T-cell (primary cell): ENCODE measurements at places on chromosomes 3 and 15.

DNA sequence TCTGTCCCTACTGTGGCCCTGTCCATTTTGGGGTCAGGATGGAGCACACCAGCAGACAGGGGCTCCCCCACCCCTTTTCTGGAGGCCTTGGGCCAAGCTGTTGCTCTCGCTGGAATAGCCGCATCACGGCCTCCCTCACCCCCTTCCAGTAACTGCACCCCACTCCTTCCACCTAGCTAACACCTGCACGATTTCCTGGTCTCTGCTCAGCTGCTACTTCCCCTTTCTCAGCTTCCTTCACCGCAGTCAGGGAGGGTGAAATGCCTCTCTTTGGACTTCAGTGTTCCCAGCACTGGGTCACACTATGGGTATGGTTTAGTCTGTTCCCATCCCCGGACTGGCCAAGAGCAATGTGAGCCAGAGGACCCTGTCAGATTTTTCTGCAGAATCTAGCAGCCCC, 400.2 kb downstream of the MCTP2 start:
- no peak for DNase-seq

GRCh38 chr3:155149494-155149893, 69.4 kb downstream of the MME start:
- DNase-seq = no peak

DNA sequence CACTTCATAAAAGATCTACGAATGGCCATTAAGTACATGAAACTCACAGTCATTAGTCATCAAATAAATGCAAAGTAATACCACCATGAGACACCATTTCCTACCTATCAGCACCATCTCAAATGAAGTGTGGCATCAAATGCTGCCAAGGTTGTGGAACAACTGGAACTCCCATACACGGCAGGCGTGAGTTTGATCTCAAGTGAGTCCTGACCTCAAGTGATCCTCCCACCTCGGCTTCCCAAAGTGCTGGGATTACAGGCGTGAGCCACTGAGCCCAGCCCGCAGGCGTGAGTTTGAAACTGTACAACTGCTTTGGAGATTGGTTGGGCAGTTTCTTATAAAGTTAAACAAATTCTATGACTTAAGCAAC, 28.8 kb upstream of the HDAC11 start:
- no peak for DNase-seq

DNA sequence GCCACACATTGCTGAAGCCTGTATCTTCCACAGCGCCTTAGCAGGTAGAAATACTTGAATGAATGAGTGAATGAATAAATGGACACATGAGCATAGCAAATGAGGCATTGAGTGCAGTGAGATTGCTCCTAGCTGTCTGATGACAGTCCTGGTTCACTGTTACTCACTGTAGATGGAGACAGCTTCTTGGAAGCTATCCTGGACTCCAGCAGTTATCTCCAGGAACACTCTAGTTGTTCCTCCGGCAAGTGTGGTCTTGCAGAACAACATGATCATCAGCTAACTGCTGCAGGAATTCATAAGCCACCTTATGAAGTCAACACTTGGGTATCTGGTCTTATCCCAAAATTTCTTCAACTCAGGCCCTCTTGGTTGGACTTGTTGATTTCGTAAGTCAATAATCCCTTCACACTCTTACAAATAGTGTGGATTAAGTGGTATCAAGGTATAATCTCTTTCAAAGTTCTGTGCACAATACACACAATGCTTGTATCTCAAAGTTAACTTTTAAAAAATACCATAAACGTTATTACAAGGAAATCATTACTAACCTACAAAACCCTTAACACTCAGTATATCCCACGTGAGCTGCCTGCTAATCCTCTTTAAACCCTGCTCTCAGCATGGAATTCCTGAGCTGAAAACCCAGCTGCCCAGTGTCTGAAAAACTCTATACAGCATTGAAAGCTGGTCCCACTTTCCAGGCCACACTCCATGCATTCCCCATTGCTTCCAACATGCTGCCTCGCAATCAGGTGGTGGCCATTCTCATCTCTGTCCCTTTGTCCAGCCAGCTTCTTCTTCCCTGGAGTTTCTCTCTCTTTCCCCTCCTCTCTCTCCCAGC, 14.4 kb upstream of the ZBTB38 start:
- no peak for DNase-seq

- no peak for DNase-seq
Measured at GRCh38 chr3:65526656-65527055, 512.1 kb downstream of the MAGI1 start.

- DNase-seq = no peak
Measured at GRCh38 chr15:29633971-29634370, 188.3 kb downstream of the TJP1 start.

DNA sequence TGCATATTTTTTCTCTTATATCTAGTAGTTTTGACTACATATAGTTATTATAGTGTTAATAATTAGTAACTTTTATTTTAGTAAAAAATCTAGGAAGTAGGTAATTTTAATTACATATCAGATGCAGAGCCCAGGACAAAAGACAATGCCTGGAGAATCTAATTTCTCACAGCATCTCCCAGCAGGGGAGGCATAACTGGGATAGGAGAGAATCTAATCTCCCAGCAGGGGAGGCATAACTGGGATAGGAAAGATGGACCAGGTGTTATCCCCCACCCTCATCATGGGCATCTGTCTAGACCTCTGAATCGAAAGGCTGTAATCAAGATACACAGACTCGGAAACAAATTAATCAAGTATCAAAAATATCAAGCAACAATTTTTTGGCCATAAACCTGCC, 58.2 kb downstream of the OSTN start:
- DNase-seq = no peak

DNA sequence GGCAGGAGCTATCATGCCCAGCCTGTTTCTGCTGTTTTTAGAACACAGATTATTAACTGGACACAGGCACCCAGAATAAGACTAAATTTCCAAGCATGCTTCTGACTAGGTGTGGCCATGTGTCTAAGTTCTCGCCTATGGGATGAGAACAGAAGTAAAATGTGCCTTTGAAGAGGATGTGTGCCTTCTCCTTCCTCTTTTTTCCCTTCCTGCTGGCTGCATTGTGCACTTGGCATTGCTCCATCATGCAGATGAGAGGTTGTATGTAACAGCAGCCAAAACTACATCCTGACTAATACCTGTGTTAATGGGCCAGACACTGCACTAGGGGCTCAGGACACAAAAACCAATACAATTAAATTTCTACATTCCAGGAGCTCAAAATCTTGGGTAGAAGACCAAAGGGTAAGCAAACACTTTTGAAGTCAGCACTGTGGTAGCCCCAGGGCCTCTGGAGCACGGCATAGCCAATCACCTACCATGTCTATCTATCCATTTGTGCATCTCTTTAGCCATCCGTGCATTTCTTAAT, 40.9 kb upstream of the RNU6-1 start:
- no peak for DNase-seq

GRCh38 chr3:57109437-57110199, 49.2 kb downstream of the SPATA12 start:
- DNase-seq = no peak

DNA sequence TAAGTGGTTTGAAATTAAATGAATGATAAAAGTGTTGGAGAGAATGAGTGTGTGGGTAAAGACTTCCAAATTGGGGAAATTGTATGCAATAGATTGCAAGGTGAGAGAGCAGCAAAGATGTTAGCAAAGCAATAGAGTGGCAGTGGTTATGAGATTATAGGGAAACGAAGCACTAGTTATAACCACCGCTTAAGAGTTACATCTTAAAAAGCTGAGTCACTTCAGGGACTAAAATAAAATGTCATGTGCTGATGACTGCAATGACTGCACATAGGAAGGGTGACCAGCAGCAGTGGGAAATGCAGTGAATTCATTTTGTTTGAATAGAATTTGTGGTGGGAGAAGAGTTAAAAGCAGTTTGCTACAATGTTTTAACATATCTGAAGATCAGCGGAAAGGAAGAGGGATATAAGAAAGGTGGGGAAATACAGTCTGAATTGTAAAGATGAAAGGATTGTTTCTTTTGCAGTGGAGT, 127.3 kb downstream of the RAP2B start:
- DNase-seq = no peak

DNA sequence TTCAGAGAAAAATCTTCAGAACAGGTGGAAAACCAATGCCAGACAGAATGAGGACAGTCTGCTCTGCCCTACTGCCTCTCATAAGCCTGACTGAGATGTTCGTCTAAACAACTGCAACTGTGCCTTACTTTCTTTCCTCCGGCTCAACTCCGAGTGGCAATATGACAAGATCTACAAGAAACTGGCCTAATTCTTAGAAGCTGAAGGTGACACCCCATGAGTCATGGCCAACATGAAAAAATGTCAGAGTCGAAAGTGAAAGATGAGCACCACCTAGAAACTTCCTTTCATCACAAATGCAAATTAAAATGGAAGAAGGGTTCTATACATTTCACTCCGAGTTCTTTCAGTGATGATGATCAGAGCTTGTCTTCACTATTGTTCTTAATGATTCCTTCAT, 12.9 kb downstream of the PCYT1A start:
- no peak for DNase-seq

DNA sequence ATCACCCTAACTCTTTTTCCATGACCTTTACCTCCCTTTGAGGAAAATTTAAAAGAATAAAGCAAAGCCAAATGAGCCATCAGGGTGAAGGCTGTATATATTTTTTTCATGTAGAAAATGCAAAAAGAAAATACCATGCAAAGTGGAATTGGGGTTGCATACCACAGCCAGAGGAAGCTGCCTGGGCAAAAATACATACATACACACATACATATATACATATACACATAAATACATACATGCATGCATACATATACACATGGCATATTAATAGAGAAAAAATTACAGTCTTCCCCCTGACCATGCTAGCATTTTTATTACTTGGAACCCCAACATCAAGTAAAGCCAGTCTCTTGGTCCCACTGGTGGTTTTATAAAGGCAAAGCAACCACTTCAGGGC, 63.7 kb upstream of the TMCO5A start:
- DNase-seq = no peak

- DNase-seq = no peak
Measured at GRCh38 chr3:194472290-194472920, 14.4 kb downstream of the ATP13A3 start.

DNA sequence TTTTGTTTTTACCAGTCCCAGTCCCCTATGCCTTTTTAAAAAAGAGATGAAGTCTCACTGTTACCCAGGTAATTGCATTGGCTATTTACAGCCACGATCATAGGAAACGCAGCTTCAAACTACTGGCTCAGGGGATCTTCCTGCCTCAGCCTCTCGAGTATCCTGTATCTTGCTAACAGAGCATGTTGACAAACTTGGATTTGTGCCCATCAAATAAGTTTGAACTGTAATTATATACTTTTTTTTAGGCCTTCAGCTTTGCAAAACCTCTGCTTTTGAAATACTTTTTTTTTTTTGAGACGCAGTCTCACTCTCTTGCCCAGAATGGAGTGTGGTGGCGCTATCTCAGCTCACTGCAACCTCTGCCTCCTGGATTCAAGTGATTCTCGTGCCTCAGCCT, 3.0 kb upstream of the EDEM1 start:
- DNase-seq = no peak

DNA sequence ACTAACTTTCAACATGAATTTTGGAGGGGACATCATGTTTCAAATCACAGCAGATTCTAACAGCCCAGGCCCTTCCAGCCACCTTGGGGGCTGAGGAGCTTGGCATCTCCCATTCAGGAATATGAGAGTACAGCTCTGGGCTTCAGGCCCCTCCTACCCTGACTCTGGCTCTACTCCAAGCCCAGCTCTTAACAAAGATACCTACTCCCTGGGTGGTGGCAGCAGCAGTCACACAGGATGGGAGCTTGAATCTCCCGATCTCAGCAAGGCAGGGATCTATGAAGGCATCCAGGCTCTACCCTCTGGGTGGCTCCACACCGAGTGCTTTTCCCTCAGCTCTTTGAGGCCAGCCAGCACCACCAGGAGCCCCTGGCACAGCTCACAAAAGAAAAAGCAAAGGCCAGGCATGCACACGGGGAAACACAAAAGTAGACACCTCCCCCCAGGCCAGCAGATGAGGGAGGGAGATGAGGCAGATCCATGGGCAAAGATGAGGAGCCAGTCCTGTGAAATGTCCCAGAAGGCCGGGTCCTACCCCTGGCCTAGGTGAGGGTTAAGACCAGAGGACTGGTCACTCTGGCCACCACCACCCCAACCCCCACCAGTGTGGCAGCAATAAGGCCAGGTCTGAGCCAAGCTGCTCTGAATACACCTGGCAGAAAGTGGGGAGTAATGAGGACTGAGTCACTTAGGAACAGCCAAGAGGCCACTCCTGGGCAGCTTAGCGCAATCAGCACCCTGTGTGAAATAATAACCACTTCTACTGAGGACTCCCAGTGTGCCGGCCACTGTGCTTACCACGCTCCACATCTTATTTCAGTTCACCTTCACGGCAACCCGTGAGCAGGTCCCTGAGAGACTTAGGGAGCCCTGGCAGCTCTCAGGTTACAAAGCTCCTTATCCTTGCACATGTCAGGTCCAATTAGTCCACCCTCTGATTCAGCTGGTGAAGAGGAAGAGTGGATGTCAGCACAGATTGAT, 24.3 kb downstream of the PLA2G4F start:
- DNase-seq = no peak

DNA sequence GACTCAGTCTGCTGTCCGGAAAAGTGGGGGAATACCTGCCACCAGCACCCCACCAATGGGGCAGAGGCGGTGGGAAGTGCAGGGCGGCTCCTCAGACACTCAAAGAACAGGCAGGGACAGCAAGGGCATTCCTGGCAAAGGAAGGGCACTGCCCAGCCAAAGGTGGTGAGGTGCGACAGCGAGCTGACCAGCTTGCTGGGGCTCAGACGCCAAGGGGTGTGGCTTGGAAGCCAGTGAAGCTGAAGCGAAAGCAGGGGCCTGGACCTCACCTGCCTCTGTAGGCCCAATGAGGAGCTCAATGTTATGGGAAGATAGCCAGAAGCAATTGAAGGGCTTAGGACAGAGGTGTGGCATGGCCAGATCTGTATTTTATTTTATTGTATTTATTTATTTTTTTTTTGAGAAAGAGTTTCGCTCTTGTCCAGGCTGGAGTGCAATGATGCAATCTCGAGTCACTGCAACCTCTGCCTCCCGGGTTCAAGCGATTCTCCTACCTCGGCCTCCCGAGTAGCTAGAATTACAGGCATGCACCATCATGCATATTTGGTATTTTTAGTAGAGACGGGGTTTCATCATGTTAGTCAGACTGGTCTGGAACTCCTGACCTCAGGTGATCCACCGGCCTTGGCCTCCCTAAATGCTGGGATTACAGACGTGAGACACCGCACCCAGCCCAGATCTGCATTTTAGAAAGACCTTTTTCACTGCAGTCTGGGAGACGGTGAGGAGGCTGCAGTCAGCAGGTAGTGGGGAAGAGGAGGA, 4.4 kb upstream of the LMAN1L start:
- DNase-seq = no peak
